ENCODE measurements at places on chromosomes 11 and 22.

GRCh38 chr22:30609260-30610185, 2.5 kb downstream of the TCN2 start:
- DNase-seq = peak; percentile 48

GRCh38 chr11:118046964-118047700, 29.7 kb upstream of the TMPRSS4 start:
- DNase-seq = peak; percentile 13

- no peak for DNase-seq
These were observed 110.6 kb downstream of the SCN3B start for GRCh38 chr11:123543797-123544196.

DNA sequence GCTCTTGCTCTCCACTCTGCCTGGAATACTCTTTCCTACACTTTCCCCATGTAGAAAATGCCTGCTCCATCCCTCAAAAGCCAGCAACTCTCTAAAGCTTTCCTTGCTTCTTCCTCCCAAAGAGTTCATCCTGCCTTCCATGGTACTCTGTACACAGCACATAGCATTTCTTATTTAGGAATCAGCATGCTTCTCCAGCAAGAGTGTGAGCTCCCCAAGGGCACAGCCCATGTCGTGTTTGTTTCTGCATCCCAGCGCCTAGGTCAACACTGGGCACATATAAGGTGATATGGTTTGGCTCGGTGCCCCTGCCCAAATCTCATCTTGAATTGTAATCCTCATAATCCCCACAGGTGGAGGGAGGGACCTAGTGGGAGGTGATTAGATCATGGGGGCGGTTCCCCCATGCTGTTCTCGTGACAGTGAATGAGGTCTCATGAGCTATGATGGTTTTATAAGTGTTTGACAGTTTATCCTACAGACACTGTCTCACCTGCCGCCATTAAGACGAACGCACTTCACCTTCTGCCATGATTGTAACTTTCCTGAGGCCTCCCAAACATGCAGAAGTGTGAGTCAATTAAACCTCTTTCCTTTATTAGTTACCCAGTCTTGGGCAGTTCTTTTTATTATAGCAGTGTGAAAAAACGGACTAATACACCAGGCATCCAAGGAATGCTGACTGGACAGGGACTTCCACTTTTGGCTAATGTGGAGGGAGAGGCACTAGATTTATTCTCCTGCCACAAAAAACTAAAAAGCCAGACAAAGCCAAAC, 8.2 kb downstream of the VPS37C start:
- no peak for DNase-seq

- DNase-seq = no peak
These were observed 11.6 kb downstream of the SLC37A2 start for GRCh38 chr11:125074511-125075241.

GRCh38 chr11:73350908-73351636, 25.1 kb upstream of the RELT start:
- DNase-seq = peak; percentile 54

DNA sequence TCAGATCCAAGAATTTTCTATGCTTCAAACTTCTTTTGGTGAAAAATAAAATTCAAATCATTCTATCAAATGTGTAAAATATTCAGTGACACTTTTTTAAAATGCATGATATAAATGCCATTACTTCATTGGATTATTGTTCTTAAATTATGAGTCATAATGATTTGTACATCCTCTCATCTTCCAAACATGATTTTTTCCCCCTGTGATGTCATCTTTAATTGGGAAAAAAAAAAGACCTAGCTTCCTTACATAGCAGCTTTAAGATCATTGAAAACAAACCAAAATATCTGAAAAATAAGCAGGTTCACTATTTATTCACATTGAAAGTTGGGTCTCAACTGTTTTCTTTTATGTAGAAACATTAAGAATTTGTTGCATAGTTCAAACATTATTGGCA, 1549.4 kb downstream of the LRRC4C start:
- DNase-seq = no peak

- DNase-seq = peak; percentile 93
These were observed 62.5 kb upstream of the PPARA start for GRCh38 chr22:46087816-46088277.

DNA sequence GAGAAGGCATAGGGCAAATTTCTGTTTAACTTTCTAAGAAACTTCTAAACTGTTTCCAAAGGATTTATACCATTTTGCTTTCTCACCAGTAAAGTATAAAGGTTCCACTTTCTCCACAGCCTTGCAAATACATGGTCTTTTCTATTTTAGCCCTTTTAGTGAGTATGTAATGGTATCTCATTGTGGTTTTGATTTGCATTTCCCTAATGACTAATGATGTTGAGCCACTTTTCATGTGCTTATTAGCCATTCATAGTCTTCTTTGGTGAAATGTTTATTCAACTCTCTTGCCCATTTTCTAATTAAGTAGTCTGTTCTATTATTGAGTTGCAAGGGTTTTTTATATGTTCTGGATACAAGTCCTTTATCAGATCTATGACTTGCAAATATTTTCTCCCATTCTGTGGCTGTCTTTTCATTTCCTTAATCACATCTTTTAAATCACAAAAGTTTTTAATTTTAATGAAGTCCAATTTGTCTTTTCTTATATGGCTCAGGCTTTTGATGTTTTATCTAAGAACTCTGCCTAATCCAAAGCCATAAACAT, 83.8 kb upstream of the KCNQ1OT1 start:
- DNase-seq = no peak

DNA sequence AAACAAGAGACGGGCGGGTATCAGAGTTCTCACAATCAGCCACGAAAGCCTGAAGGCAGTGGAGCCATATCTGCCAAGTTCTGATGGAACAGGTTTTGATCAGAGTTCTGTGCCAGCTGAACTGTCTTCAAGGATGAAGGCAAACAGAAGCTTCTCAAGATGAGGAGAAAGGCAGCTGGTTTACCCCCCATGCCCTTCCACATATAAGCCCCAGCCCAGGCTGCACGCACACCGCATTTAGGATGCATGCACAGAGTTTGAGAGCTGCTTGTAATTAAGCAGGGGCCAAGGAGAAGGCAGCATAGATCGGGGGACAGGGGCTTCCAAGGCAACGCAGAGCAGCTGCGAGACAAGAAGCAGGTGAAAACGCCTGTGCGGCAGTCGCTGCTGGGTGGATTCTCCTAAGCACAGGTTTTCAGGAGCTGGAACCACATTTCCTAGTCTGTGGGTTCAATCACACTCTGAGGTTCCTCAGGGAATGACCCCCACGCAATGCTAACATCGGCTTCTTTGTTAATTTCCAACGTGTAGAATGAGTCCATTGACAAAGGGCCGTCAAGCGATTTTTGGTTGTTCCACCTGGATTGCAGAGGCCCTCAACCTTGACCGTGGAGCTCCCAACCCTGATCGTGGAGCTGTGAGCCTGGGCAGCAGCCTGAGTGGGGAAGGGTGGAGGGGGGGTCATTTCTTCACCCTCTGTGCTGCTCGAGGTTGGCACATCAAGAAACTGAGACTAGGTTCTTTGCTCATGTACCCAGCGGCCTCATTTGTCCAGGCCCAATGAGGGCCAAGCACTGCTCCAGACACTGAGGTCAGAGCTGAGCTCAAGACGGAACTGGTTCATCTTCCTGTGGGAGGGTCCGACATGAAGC, 81.7 kb upstream of the SHISAL1 start:
- peak; percentile 34 for DNase-seq

DNA sequence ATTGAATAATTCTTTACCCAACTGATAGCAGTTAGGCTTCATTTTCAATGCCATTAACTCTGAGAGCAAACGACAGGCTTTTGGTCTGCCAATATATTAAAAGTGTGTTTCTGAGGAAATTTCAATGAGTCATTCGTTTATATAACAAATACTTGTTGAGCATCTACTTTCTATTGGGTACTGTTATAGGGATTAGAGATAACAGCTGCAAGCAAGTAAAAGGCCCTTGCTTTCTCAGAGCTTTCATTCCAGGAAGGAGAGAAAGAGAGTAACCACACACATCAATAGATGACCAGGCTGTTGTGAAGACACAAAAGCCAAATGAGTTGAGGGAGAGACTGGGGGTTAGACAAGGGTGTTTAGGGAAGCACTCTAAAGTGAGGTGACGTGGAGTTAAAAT, 35.7 kb downstream of the CD44 start:
- DNase-seq = no peak

DNA sequence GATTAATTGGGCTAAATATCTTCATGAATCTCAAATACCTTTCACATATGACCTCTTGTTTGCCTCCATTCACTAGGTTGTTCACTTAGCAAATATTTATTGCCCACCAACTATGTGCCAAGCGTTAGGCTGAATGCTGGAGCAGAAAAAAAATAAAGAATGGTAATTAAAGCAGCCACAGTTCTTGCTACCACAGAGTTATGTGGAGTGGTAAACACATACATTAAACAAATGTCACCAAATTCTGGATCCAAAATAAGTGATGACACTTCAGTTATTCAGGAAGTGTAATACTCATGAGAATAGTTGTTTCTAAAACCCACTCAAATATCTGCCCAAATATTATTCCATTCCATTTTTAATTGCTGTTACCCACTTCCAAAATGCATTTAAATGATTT, 128.4 kb downstream of the GRIA4 start:
- DNase-seq = no peak

GRCh38 chr11:32088117-32088941, 2.5 kb upstream of the RCN1 start:
- peak; percentile 63 for DNase-seq

DNA sequence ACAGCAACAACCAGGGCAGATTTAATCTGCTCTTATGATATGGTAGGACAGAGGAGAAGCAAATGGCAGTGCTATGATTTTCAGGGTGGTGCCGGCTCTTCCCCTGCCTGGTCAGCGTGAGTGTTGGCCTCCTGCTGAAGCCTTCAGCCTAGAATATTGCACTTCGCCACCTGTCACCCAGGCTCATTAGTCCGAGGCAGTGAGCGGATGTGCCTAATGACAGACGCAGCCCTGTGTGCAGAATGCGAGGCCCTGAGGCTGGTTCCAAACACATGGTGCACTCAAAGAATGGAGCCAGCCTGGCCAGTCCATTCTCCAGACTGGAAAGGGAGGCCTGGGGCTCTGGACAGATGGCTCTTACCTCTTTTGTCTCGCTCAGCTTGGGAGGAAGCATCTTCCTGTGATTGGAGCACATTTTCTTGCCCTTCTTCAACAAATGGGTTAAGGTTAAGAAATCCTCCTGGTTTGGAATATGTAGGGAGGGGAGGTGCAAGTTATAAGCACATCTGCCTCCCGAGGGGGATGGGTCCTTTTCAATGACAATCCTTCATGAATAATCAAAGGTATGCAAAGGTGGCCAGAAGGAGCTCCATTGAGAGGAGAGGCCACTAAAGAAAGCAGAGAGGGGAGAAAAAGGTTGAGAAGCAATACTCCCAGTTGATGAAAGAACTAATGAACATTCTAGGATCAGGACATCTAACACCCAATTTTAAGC, 39.7 kb upstream of the GALNT18 start:
- no peak for DNase-seq

- DNase-seq = no peak
These were observed 11.4 kb upstream of the CAT start for GRCh38 chr11:34427186-34427805.

DNA sequence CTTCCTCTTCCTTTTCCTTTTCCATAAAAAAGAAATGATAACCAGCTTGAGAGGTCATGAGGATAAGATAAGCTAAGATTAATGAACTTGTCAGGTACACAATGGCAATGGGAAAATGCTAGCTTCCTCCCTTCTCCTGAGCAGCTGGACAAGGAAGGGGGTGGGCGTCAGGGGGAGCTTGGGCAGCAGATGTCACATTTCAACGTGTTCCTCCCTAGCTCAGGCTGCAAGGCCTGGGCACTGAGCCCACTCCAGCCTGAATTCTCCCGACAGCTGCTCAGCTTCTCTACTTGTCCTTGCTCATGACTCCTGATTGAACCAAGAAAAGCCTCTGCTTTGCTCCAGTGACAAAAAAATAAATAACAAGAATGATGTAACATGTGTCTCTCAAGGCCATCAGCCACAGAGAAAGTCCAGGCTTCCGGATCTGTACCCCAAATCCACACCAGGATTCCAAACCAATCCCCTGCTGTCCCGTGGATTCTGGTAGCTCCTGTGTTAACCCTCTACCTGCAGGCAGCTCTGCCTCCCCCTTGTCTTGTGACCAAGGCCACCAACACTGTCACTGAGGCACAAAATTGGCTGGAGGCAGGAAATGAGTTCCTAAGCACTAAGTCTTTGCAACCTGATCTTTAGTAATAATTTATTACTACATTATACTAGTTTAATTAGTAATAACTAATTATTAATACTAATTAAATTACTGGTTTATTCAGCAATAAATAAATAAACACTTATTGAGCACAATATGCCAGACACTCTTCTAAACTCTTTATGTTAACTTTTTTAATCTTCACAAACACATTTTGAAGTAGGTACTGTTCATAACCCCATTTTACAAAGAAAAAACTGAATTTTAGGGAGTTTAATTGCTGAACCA, 146.5 kb downstream of the CCDC34 start:
- no peak for DNase-seq

- DNase-seq = no peak
These were observed 12.0 kb upstream of the EFCAB6 start for GRCh38 chr22:43823911-43824665.

GRCh38 chr22:19940536-19941364, 822 bp upstream of the COMT start:
- no peak for DNase-seq

DNA sequence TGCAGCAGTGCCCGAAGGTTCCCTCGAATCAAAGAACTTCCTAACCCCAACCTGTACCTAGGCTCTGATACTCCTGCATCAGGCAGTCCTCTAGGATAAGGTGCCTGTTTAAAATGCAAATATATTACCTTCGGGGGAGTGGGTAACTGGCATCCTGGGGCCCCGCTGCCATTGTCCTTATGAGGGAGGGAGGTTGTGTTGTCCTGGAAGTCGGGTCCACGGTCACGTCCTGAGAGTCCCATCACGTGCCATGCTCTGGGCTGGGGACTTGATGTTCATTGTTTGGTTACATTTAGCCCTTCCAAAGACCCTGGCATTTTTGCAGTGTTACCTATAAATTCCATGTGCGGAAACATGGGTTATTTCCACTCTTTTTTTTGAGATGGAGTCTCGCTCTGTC, 67.6 kb downstream of the PARVB start:
- no peak for DNase-seq

- DNase-seq = peak; percentile 27
These were observed 1.4 kb downstream of the ARHGAP20 start for GRCh38 chr11:110710628-110711381.

DNA sequence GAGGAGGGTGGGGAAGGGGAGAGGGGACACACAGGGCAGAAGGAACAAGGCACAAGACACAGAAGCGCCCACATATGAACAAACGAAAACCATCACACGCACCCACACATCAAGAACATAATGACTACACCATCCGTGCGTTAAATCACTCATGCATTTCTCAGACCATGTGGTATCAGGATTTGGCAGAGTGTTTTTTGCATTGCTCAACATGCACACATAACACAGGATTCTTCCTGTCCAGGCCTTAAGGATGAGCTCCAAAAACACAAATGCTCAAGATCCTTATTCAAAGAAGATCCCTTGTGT, 309.5 kb downstream of the CADM1 start:
- DNase-seq = no peak

- no peak for DNase-seq
These were observed 144.9 kb downstream of the SOX6 start for GRCh38 chr11:16211407-16211806.

- peak; percentile 44 for DNase-seq
These were observed 579 bp downstream of the PICALM start for GRCh38 chr11:86068138-86068871.

Measured in tibial artery (tissue), 4 donors.